SK-N-DZ (cell line): ENCODE measurements at places on chromosomes 16 and 17.
A peak's percentile ranks its signal among the peaks of the same experiment; 100 is the strongest.

GRCh38 chr16:67934306-67935100, 2.1 kb downstream of the PSMB10 start:
- no peak for DNase-seq

DNA sequence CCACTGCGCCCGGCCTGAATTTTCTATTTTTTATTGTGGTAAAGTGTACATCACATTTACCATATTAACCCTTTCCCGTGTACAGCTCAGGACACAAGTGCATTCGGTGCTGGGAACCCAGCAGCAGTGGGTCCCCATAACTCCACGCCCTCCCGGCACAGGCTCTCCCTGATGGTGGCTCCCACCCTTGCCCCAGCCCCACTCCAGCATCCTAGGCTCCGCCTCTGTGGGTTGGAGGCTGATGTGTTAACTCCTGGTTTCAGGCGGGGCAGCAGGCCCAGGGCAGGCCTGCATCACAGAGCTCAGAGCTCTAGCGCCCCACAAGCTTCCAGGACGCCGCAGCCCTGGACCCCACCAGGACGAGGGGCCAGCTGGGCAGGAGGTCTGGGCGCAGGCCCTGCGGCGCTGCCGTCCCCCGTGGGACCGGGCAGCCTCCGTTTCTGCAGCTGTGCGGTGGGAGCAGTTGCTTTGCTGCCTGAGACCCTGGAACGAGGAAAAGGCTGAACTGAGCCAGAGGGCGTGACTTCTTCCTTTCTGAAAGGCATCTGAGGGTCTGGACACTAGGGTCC, 19.6 kb downstream of the ZFPM1 start:
- DNase-seq: peak; percentile 72

GRCh38 chr17:2946144-2946543, 117.3 kb downstream of the OR1D5 start:
- DNase-seq: no peak

DNA sequence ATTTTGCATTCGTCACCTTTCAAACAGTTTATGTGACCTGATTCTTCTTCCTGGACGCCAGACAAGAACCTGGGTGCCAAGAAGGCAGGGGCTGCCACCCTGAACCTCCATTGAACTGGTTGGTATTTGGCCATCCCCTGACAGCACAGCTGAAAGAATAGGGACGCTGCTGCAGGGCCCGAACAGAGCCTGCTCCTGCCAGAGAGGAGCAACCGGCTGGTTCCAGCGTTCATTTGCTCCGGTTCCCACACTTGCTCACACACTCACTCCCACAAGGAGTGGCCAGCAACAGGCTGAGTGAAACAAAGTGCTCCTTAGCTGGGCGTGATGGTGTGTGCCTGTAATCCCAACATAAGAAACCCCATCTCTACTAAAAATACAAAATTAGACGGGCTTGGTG, 14.9 kb downstream of the KRT9 start:
- no peak for DNase-seq

GRCh38 chr16:5196204-5196603, 98.6 kb upstream of the EEF2KMT start:
- no peak for DNase-seq

DNA sequence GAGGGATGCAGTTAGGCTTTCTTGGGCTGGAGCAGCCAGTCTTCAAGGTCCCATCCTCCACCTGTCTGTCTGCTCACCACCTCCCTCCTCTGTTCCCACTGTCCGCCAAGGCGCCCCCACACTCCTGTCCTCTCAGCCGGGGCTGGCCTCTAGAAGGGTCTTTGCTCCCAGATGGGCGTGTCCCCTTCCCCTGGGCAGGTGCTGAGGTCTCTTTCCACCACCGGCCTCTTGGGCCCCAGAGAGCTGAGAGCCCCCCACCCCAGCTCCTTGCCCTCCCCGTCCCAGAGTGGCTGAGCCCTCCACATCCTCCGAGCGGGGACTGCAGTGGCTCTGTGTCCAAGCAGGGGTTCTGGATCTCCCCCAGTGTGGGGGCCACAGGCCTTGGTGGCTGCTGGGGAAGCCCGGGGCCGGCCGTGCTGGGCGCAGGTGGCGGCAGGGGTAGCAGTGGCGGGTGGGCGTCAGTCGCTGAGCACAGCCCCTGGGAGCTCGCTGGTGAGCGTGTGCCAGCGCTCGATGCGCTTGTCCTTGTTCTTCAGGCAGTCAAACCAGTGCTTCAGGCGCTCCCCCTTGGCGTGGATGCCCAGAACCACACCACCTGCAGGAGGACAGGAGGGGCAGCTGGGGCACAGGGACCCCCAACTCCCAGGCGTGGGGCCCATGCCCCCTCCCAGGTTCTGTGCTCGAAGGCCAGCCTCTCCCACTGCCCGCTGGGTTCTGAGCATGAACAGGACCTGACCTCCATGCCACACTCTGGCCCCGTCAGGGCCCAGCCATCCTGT, 9.8 kb downstream of the SCGB1C2 start:
- no peak for DNase-seq

GRCh38 chr17:38602956-38603785, 2.6 kb downstream of the SRCIN1 start:
- no peak for DNase-seq

DNA sequence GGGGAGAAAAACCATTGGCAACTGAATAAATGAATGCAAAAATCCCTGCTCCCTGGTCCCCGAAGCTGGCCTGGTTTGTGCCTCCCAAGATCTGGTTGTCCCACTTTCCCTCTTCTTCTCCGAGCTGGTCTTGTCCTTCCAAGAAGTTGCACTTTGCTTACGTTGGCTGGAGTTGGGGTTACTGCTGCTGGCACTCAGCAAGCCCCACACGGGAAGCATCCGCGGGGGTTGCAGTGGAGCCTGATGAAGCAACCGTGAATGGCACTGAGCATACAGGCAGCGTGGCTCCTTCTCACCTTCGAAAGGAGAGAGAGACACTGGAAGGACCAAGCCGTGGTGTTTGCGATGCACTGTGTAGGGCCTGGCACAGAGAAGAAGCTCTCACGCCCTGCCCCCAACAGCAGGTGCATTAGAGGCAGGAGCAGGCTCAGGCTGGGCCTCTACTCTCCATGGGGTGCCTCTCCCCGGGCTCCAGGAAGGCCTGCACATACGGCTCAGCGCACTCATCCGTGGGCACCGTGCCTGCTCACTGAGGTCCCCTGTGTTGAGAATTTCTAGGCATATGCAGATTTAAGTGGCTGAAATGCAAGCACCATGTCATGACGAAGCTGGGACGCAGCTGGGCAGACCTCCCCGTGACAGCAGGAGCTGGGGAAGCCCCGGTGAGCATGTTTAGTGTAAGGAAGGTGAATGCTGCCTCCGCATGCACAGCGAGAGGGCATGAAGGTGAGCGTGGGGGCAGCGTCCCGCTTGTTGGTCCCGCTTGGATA, 12.1 kb downstream of the CA5A start:
- DNase-seq: no peak

GRCh38 chr17:43661699-43662412, at the start of gene MEOX1:
MEOX1 (minus strand) TSS chr17:43661922; CDS start chr17:43661534, 388 bp downstream.
- DNase-seq: no peak

DNA sequence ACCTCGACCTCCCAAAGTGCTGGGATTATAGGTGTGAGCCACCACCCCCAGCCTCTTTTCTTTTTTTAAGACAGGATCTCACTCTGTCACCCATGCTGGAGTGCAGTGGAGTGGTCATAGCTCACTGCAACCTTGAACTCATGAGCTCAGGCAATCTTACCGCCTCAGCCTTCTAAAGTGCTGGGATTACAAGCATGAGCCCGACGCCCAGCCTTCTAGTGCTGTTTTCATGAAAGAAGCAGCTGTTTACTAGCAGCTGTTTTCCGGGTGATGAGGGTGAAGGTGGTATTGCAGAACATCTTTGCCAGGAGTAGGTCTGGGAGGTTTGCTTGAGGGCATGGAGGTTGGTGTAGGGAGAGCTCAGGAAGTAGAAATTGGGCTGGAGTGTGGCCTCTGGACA, 2.0 kb downstream of the ADCY7 start:
- no peak for DNase-seq

- DNase-seq: no peak
Observed at GRCh38 chr16:50685462-50686063, 4.5 kb upstream of the SNX20 start.

DNA sequence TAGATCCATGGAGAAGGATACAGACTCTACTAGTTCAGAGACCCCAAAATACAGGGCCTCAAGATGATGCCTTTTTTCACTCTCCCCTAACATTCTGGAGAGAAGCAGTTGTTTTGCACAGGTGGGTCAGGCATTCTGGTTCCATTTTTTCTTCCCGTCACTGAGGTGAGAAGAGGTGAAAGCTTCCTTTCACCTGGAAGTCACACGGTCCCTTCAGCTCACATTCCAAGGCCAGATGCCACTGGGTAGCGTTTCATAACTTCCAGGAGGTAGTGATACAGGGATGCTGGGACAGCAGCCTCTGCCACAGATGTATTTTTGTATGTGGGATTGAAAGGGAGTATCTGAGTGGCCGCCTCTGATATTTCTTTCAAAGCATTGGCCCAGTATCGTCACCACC, 1.9 kb downstream of the CDK10 start:
- DNase-seq: no peak

DNA sequence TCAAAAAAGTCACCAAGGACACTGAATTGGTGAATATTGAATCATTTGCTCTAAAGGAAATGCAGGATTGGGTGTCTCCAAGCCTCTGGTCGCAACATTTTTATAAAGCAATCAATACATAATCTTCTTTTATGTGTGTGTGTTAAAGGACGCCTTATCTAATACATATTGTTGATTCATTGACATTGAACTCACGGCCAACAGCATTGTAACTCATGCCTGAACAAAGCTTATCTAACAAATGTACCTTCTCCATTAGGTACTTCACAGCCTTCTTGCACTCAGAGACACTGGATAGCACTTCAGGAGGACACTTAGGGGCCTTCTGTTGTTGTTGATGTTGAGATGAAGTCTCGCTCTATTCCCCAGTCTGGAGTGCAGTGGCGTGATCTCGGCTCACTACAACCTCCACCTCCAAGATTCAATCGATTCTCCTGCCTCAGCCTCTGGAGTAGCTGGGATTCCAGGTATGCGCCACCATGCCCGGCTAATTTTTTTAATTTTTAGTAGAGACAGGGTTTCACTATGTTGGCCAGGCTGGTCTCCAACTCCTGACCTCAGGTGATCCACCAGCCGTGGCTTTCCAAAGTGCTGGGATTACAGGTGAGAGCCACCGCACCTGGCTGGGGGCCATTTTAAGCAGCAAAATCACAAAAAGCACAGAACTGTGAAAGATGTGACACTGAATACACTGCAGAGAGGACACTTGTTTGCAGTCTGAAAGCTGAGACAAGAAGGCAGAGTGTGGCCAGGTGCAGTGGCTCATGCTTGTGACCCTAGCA, 13.2 kb upstream of the PDXDC1 start:
- no peak for DNase-seq

DNA sequence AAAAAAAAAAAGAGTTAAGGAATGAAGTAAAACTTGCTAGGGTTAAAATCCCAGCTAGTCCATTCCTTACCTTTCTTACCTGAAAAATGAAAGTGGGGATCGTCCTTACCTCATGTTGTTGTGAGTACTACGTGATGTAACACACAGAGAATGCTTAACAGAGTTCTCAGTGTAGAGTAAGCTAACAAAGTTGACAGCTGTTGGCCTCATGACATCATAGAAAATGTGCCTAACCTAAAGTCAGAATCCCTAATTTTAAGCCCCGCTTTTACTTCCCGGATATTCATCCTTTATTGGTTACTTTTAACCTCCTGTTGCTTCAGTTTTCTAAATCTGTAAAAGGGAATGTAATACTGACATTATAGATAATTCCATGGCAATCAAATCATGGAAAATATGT, 505.8 kb upstream of the HSBP1 start:
- no peak for DNase-seq

- no peak for DNase-seq
Observed at GRCh38 chr17:30357476-30357875, 21.3 kb upstream of the CPD start.

DNA sequence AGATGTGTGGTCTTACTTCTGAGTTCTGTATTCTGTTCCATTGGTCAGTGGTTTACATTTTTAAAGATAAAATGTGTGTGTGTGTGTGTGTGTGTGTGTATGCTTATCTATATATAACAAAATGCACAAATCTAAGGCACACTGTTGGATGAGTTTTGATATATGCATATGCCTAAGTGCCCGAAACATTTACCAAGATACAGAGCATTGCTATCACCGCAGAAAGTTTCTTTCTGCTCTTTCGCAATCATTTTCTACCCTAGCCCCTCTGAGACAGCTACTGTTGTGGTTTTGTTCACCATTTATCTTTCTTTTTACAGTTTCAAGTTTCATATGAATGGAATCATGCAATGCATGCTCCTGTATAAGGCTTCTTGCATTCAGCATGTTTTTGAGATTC, 97.0 kb downstream of the MRTFB start:
- DNase-seq: no peak

- no peak for DNase-seq
Observed at GRCh38 chr16:29994600-29995323, 655 bp downstream of the HIRIP3 start.

DNA sequence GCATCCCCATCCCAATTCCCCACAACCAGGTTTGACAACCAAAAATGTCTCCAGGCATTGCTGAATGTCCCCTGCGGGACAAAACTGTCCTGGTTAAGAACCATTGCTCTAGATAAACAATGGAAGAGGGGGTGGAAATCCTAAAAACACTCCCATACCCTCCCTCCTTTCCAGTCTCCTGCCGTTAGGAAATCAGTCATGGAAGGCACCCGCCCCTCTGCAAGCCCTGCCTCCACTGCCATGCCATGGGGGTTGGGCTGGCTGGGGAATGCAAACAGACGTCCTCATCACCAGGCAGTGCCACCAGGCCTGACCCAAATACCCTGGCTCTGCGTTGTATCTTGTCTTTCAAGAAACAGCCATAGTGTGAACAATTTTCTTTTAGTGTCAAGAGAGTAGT, 57.5 kb downstream of the CYTH1 start:
- no peak for DNase-seq

GRCh38 chr17:29177871-29178749, 2.1 kb downstream of the MYO18A start:
- no peak for DNase-seq

- peak; percentile 36 for DNase-seq
Observed at GRCh38 chr17:956905-957304, 22.7 kb downstream of the NXN start.

DNA sequence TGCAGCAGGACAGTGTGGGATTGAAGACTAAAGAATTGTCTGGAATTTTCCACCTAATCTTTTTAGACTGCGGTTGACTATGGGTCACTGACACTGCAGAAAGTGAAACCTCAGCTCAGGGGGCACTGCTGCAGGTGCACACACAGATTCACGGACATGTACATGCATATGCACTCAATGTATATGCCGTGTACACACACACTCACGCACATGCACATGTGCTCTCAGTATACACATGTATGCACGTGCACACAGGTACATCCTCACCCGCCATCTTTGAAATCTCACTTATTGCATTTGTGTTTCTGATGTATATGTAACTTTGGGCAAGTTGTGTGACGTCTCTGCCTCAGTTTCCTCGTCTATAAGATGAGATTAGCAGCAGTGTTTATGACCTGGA, 27.3 kb downstream of the CMIP start:
- DNase-seq: no peak
